ENCODE measurements at places on chromosomes 2 and 18.
A peak's percentile ranks its signal among the peaks of the same experiment; 100 is the strongest.

DNA sequence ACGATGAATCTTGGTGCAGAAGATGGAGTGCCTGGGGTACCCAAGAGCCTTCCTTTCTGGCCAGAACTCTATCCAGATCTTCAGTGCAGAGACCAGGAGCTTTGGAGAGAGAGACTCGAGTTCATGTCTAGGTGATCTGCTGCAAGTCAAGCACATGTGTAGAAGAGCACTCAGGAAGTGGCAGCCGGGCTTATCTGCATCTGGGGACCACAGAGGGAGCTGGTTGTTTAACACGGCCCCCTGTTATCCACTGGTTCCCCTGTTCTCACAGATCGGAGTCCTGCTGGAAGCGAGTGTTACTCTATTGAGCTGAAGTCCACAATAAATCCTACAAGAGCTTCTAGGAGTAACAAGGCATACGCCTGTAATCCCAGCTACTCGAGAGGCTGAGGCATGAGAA lies 128.3 kb downstream of the ACOXL start:
- H3K27ac ChIP-seq = peak overlapping the region; percentile 23
- H3K36me3 ChIP-seq = no peaks in the 10 kb centered on the region
- H3K27me3 ChIP-seq = peaks cover 10% of the 10 kb centered on the region
- DNase-seq = no peak

DNA sequence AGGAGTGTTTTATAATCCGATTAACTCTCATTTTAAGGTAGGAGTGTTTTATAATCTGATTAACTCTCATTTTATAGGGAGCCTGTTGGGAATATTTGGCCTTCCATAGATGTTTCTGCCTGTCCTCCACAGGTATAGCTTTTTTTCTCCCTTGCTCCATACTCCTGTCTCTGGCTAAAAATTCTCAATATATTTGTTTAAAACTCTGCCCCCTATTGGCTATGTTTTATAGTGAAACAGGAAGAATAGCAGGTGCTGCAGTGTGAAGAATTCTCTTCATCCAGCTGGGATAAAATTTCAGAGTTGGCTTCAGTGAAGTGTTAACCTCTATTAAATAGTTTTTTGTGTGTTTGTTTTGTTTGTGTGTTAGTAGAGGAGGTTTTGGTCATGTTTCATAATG lies 1046.0 kb upstream of the TMEFF2 start:
- H3K27ac ChIP-seq = no peak overlapping the region
- H3K27me3 ChIP-seq = no peaks in the 10 kb centered on the region
- H3K36me3 ChIP-seq = no peaks in the 10 kb centered on the region
- no peaks in the 10 kb centered on the region for H3K4me1 ChIP-seq

GRCh38 chr2:74876081-74876886 lies 42.4 kb downstream of the HK2 start:
- no peaks in the 10 kb centered on the region for H3K27me3 ChIP-seq
- H3K4me1 ChIP-seq = peaks cover 4% of the 10 kb centered on the region
- DNase-seq = peak; percentile 37

DNA sequence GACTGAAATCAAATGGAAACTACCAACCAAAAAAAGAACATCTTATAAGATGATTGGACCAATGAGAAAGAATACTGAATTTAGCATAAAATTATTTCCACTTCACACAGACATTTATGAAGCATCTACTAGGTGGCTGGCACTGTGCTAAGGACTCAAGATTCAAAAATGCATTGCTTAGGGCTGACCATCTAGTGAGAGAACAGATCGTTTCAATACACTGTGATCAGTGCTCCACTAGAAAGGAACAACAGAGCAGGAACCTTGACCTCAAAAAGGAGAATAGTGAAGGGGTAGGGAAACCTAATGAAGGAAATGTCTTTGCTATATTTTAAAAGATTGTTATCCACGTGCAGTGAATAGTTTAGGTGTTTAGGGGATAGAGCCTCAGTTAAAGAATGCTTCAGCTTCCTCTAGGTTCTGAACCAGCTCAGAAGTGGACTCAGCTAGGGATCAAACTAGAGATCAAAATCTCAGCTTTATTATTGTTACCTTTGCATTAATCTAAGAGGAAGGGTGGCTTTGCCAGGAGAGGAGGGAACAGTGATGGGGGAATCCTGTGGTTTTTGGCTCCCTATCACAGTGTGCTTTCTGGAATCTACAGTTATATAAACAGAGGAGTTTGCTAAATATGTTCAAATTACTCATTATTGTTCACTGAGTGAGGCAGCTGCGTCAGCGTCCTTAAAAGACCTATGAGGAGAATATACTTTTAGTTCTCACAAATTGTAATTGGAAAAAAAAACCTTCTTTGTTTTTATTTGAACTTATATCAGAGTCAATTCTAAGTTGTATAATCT lies 16.2 kb upstream of the BBS5 start:
- H3K4me3 ChIP-seq = no peak overlapping the region
- no peak overlapping the region for H3K27ac ChIP-seq
- no peaks in the 10 kb centered on the region for H3K36me3 ChIP-seq
- DNase-seq = no peak
- H3K4me1 ChIP-seq = no peaks in the 10 kb centered on the region

Data from activated naive CD8-positive, alpha-beta T cell treated with anti-CD3 and anti-CD28 coated beads, Interleukin-2, amount 10 ng/mL, durations not matched to agents 7 days and 5 days (primary cell).